Activated gamma-delta T cell treated with anti-CD3 and anti-CD28 coated beads, Interleukin-2, amount 50 U/mL, for 16 hours (primary cell): ENCODE measurements at places on chromosomes 7 and 10.

- no peak for DNase-seq
Measured at GRCh38 chr10:127117125-127117524, 79.3 kb downstream of the INSYN2A start.

DNA sequence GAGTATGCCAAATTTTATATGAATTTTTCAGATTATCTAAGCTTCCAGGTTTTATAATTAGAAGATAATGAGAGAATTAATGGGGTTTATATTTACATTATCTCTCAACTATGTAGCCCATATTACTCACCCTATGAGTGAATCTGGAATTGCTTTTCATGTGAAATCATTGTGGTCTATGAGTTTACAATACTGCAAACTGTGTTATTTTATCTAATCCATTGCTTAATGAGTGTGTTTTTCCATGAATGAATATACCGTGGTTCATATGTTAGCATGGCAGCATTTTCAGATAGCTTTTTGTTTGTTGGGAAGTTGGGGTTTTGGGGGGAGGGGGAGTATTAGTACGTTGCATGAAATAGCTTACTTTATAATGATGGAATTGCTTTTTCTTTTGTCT lies 44.5 kb downstream of the FGFBP3 start:
- DNase-seq = no peak

- no peak for DNase-seq
Measured at GRCh38 chr10:5944389-5945189, 32.8 kb downstream of the IL15RA start.

GRCh38 chr10:94027197-94027596 lies 33.5 kb downstream of the PLCE1 start:
- no peak for DNase-seq
